ENCODE measurements at places on chromosomes 4 and X. TPM values are rescaled to one million over a fixed set of nuclear protein-coding genes. Genes with fewer than 3 reads are reported as not detected.

Gene ZAR1
- 0.28 TPM for total RNA-seq

Gene RHOXF1
- not detected for total RNA-seq

Gene GAGE12F
- total RNA-seq, result not detected

Gene MEPE
- total RNA-seq, result not detected

Gene PDE5A
- 1.2 TPM for total RNA-seq
